Common myeloid progenitor, CD34-positive (primary cell): ENCODE measurements at places on chromosomes 2 and 18.

- no peak for DNase-seq
Observed at GRCh38 chr18:32684940-32685339, 87.9 kb downstream of the KLHL14 start.

DNA sequence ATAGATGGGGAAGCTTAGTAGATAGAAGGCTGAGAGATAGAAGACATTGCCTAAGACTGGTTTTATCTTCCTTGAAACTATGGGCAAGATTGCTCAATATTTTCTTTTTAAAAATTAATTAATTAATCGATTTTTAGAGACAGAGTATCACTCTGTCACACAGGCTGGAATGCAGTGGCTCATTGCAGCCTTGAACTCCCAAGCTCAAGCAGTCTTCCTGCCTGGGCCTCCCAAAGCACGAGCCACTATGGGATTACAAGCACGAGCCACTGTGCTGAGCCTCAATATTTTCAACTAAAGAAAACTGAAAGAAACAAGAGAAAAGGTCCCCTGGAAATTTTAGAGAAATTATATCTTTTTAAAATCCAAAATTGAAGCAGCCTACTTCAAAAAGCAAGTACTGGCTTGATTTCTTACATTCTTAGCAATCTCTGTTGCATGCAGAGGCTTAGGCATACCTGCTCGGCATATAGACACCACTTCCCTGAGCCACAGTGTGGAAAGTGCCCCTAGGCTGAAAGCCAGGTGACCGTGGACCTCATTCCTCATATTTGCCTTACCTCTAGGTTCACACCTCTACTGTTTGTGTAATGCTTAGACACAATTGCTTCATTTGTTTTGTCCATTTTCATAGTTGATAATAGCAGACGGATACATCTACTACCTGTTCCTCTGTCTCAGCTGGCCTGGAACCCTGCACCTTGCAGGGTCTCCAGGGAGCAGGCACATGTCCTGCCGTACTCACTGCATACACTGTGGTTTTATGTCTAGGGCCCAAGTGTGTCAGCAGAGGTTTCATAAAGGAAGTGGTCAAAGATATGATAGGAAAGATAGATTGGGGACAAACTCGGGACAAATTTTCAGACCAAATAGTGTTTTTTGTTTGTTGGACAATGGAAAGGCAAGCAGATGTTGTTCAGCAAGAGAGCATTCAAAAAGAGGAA is 166.5 kb upstream of the ALPP start:
- DNase-seq: peak; percentile 16

- no peak for DNase-seq
Observed at GRCh38 chr2:189681903-189682302, 7.4 kb downstream of the ANKAR start.

DNA sequence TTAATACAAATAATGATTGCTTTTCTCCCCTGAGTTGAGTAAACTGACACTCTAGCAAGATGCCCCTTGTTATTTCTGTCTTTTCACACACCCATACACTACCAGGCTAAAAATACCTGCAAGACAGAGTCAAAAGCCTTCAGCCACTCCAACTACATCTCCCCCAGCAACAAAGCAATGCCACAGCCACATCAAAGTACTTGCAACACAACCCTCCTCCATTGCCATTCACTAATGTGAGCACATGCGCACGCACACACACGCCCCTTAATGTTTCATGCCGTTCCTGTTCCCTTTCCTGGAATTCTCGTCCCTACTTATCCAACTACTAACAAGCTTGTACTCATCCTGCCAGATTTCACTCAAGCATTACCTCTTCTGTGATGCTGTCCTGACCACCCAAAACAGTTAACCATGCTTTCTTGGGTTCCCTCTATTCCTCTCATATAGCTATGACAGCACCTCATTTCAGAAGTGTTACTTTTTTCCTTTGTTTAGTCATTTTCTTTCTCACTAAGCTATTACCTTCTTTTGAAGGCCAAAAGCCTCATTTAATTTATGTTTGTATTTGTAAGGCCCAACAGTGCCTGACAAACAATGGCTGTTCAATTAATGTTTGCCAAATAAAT is 29.6 kb downstream of the SLC25A12 start:
- DNase-seq: no peak

- no peak for DNase-seq
Observed at GRCh38 chr2:133599811-133600210, 31.5 kb upstream of the NCKAP5 start.

GRCh38 chr2:99088017-99088416 is 53.5 kb upstream of the C2orf15 start:
- peak; percentile 87 for DNase-seq

DNA sequence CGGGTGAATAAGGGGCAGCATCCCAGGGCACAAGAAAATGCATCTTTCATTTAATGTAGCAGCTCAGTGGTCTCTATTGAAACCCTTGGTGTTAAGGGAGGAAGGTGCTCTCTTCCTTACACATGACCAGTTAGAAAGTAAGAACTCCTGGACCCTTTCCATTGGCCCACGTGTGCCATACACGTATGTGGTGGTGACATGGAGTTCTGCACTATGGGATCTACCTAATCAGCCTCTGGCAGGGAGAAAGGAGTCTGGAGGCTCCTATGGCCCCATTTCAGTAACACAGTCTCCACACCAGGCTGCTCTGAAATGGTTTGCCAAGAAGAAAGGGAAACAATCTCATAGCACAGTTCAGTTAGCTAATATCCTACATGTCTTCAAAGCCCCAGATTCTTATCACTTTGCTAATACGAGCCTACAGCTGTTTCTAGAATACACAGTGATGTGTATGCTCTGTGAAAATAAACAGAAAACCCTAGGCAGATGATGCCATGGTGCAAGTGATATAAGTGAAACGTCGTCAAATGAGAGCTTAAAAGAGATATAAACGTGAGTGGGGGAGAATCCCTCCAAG is 7.0 kb downstream of the EFEMP1 start:
- DNase-seq: no peak

DNA sequence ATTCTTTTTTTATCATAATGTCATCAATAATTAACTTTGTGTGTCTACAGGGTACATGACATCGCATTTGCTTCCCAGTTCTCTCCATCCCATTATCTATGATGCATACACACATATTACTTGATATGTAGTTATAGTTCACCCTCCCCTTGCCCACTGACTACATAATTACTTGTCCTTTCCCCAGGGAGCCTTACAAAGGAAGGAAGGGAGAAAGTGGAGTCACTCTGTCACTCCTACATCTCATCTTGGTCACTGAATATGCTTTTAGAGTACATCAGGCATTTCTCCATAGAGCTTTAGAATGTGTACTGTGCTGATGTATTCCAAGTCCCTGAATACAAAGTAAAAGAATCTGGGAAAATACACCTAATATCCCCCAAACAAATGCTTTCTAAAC is 6.0 kb upstream of the DTNA start:
- DNase-seq: no peak

DNA sequence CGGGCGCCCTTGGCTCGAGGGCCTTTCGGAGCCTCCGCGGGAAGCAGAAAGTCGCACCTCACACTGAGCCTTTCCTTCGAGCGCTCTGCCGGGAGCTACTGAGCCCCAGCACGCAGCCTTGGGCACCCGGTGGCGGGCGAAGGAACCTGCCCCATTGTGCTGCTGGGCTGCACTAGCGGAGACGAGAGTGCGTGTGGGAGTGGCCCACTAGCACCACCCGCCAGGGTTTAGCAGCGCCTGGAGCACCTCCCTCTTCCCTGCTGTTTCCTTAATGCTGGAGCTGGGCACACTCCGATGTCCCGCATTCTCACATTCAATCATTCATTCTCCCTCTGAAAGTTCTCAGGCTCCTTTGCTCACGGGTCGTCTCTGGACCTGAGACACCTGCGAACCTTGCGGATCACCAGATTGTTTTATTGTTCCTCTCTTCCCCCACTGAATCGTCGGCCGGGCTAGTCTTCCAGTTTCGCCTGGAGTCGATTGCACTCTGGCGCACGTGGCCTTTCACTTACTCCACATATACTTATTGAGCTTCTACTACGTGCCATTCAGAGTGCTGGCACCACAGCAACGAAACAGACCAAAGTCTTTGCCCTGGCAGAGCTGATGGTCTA is 8.5 kb upstream of the PAX3 start:
- peak; percentile 37 for DNase-seq

DNA sequence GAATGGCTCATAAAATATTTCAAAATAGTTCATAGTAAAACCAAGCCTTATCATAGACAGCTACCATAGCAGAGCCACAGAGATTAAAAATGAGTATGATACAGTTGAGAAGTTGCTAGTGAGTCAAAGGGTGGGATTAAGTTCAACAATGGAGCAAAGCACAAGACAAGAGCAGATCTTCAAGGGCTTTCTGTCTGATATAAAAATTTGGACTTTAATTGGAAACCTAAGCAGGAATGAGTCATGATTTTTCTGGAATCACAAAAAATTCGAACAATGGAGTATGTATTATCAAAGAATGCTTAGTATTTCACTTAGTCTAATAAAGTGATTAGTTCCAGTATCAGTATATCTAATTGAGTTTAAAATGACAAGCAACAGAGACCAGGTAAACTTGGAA is 487.3 kb upstream of the NETO1 start:
- DNase-seq: no peak

DNA sequence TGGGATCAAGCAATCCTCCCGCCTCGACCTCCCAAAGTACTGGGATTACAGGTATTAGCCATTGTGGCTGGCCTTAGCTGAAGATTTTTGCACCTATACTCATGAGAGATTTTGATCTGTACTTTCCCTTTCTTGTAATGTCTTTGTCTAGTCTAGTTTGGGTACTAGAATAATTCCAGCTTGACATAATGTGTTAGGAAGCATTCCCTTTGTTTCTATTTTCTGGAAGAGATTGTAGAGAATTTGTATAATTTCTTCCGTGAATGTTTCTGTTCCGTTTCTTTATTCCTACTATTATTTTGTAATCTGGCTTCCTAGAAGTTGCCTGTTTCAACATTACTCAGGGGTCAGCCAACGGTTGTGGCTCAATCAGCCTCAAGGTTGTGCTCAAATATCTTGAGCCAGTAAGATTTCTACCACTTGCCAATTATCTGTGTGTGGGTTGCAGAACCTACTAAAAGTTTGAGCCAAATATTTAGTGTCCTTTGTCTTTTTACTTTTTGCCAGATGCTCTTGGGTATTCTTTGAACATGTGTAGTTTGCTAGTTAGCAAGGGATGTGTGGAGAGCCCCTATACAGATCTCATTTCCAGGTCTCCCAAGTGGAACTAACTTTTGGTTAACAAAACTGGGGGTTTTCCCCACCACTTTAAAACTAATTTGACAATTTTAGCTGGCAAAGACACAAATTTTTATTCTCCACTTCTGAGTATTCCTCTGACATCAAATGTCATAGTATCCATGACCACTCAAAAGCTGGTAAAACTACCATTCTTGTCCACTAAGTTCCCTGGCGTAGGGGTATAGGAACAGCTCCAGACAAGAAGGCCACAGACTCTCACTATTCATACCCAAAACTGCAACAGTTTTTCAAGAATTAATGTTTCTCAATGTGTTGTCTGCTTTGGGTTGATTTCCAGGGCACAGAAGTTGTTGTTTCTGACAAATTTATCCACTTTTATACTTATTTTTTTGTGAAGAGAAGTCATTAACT is 42.8 kb upstream of the BAZ2B start:
- no peak for DNase-seq

- no peak for DNase-seq
Observed at GRCh38 chr2:241743620-241744019, 9.2 kb downstream of the D2HGDH start.

DNA sequence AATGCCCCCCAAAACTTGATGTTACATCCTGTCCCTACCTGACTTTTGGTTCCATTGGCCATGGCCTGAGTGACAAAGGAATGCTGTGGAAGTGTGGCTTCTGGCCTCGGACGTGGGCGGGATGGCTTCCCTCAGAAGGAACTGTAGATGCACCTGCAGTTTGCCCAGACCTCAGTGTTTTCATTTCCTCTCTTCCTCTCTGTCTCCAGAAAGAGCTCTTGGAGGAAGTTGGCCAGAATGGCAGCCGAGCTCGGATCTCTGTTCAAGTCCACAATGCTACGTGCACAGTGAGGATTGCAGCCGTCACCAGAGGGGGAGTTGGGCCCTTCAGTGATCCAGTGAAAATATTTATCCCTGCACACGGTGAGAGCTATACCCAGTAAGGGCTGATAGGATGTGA is 61.0 kb upstream of the TMEM87B start:
- no peak for DNase-seq

DNA sequence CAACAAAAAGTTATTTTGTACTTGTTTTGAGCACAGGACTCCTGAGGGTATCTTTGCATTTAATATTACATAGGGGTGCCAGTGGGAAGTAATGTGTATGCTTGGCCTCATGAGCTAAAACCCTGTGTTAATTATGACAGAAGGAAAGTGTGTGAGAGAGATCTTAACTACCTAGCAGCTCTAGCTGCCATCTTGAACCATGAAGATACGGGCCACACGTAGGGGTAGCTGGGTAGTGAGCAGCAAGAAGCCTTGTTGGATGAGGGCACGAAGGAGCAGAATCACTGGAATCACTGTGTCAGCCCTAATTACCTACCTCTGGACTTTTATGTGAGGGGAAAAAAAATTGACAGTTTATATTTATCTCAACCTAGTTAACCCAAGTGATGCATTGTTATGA is 15.4 kb upstream of the CASP10 start:
- DNase-seq: no peak

DNA sequence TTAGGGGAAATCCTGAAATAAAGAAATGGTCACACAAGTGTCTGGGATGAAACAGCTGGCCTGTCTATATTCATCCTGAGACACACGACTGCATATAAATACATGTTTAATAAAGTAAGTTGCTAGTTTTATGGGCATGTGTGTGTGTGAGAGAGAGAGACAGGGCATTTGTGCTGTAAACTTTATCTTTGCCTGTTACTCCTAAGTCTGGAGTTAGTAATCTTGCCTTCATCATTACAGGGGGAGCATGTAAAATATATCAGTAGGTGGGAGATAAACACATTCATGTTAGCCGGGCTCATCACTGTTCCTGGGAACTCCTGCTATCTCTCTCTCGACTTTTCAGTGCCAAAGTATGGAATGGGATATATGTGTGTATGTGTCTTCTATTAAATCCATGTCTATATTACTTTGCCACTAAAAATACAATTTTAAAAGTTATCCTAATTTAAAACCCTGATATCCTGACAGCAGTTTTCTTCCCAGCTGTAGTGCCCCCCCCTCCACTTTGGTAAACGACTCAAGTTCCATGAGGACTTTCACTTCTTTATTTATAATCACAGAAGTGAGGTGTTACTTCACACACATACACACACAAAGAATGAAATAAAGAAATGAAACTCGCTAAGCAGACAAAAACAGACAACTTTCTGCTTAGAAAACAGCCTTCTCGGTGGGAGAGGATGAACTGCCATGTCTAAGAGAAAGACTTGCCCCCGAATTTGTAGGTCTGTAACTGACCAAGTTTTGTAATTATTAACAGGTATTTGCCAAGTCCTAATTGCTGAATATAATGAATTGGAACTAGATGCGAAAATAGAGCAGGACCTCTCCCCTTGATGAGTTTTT is 947 bp downstream of the ZEB2 start:
- DNase-seq: no peak

GRCh38 chr2:155690785-155691184 is 641.7 kb downstream of the NR4A2 start:
- peak; percentile 61 for DNase-seq
